ENCODE measurements at places on chromosomes 2 and 18.

DNA sequence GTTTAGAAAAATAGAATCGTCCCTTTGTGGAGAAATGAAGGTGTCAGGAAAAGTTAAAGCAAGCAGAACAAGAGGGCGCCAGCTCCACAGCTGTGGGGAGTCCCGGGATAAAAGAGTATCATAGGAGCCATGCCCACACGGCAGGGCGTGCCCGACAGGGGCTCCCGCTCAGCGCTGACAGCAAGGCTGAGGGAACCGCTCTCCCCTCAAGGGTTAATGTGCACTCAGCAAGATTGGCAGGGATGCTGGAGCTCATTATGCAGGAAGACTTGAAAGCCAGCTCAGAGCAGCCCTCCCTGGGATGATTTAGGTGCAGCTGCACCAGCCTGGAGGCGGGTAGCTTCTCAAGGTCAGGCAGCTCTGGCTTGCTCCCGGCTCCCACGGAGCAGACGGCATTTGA lies 500.2 kb downstream of the EIPR1 start:
- no peak for DNase-seq

GRCh38 chr2:174656676-174657176 lies 59.1 kb upstream of the WIPF1 start:
- no peak for DNase-seq

DNA sequence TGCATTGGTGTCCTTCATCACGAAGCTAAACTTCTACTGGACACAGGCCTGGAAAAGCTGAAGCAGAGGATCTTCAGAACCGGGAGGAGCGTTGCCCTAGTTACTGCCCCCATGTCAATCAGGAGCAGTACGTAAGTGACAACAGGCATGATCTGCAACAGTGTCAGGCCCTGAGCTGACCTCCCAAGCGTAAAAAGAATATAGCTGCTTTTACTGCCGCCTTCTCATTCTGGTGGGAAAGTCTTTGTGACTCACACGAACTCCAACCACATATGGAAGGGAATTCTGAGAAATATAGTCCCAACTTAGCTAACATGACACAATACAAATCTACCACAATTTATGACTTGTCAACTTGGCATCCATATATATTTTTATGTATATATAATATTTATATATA lies 1007.7 kb upstream of the CDH2 start:
- no peak for DNase-seq

GRCh38 chr2:1561811-1562421 lies 148.7 kb downstream of the TPO start:
- no peak for DNase-seq

DNA sequence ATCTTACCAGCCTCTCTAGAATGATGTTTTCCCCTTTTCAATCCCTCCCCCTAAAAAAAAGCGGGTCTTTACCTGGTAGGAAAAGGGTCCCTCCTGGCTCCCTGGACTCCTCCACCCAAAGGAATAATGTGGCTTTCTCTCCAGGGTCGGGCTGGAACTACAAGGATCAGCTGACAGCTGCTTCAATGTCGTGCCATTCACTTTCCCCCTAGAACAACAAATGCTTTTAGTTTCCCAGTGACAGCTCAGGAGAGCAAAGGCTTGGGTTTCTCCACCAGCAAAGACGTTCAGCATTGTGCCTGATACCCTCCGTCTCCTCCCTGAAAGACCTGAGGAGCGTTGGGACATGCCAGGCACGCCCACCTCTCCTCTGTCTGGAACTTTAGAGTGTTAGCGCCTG lies 173.8 kb upstream of the SIX3 start:
- no peak for DNase-seq

- no peak for DNase-seq
These were observed 347.3 kb upstream of the HNRNPA3 start for GRCh38 chr2:176865336-176865735.

DNA sequence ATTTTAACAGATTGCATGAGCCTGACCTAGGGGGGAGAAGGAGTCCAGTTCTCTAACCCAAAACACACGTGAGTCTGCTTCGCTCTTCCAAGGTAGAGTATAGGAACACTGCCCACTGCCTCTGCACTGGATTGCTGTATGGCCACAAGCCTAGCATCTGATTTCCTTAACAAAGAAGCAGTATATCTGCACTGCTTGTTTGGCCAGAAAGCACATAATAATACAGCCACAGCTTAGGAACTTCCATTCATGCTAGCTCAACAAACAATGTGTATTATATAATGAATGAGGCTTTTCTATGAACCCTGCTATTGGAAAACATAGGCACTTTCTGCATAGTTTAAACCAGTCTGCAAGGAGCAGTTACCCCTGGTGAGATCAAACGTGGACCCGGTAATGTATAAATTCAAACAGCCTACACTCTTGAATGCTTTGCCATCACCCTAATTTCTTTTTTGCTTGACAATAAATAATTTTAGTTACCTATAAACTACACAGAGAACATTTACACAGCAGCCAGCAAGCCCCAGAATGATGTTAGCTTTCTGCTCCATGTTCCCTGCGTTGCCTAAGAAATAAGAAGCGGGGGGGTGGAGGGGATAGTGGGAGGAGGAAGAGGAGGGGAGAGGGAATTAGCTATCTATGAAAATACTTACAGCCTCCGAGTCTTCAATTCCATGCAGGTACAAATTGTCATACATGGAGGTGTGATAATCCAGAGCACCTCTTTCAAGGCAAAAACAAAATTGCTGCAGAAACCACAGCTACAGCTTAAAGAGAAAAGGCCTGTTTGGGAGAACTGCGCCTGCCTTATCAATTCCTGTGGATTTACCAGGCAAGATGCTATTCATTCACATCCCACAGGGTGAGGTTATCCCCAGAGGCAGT lies 125.6 kb downstream of the CACNB4 start:
- no peak for DNase-seq

DNA sequence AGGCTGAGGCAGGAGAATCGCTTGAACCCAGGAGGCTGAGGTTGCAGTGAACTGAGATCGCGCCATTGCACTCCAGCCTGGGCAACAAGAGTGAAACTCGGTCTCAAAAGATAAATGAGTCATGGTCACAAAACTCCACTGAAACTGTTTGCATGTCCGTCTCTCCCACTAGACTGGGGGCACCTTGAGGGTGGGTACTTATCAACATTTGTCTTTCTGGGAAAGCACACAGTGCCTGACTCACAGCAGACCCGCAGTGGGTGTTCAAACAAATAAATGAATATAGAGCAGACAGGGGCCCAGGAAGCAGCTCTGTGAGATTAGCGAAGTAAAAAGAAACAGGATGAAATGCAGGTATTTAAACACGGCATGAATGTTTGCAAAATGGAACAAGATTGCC lies 211.1 kb upstream of the GATA6 start:
- DNase-seq, result no peak

- DNase-seq, result no peak
These were observed 318.0 kb downstream of the ALK start for GRCh38 chr2:29603341-29603740.

- no peak for DNase-seq
These were observed 6.8 kb upstream of the NEU2 start for GRCh38 chr2:233025706-233026105.

DNA sequence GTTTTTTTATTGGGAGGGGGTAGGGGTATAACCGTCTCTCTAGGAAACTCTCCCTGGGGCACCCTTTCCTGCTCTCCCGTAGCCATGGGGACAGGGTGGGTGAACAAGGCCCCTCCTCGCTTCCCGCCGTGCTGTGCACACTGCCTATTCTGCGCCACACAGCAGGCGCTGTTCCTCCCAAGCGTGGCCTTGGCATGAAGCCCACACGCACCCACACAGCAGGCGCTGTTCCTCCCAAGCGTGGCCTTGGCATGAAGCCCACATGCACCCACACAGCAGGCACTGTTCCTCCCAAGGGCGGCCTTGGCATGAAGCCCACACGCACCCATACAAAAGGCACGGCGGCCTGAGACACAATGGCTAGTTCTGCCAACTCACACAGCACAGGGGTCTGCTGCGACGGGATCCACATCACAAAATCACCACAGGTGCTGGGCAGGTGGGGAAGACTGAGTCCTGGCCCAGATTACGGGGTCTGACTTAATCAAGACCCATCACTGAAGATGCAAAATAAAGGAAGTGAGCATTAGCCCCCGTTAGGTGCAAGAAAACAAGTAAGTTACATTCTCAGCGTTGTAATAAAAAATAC lies 46.6 kb upstream of the TPO start:
- DNase-seq, result no peak

GRCh38 chr2:210686401-210686800 lies 130.0 kb downstream of the CPS1 start:
- no peak for DNase-seq

DNA sequence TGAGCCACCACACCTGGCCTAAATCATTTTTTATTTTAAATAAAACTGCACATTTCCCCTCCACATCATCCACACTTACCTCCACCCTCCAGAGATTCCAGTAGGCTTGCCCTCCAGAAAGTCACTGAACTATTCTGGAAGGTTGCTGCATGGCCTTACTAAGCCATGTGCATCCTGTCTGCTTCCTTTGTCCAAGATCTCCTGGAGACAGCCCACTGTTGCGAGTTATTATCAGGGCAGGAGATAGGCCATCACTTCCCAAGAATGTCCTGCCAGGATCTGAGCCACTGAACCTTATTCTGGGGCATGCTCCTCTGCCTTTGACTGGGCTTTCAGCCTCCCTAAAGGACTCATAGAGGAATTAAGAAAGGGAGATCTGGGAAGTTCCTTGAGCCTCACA lies 26.8 kb downstream of the CCDC68 start:
- no peak for DNase-seq

- no peak for DNase-seq
These were observed 258.3 kb upstream of the SOX11 start for GRCh38 chr2:5433855-5434254.

GRCh38 chr2:66850376-66850775 lies 415.5 kb downstream of the MEIS1 start:
- DNase-seq, result no peak

- no peak for DNase-seq
These were observed 15.0 kb downstream of the RND3 start for GRCh38 chr2:150472511-150472899.

DNA sequence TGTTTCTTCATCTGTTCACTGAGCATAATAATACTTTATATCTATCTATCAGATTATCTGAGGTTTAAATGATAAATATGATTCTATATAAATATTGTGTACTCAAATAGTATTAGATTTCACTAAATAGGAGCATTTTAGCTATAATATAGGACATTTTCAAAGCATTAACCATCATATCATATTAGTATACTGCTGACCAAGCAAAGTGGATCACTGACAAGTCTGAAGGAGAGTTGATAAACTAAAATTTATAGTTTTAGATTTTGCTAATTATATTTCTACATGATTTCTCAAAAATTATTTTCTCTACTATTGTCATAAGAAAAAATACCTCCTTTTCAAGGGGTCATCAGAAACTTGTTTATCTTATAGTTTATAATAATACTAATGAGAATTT lies 937.8 kb upstream of the LRATD1 start:
- no peak for DNase-seq

GRCh38 chr2:216636551-216637450 lies 3.6 kb downstream of the IGFBP2 start:
- DNase-seq, result no peak

DNA sequence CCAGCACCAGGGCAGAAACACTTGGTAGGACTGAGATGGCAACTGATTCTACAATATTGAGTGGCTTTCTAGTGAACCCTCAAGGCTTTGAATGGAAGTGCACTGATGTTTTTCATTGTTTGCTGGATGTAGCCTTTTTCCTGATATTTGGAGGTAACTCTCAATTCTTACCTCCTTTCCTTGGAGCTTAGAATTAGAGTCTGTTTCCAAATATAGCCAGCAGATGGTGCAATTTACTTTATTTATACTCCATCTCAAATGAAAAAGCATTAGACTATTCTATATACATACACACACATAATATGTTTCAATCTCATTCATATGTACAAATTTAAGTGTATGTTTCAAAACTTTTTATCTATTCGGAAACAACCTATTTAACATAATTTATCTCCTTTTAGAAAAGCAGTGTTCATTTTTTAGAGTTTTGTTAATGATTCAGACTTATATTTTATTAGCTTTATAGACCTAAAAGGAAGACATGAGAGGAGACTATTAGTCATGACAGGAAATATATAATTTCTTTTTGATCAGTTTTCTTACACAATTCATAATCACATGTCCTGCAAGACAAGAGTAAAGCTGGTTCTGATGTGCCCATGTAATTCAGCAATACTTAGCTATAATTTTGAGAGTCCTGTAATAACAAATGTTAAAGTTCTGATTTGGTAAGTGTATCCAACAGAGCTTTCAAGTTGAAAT lies 124.8 kb downstream of the NUP35 start:
- no peak for DNase-seq

All from stimulated activated CD8-positive, alpha-beta memory T cell treated with anti-CD3 and anti-CD28 coated beads, Interleukin-4, amount 100 ng/mL, for 4 hours (primary cell).